ENCODE measurements at places on chromosomes 2 and 18.

- no peak for DNase-seq
Observed at GRCh38 chr2:133836691-133837345, 268.6 kb upstream of the NCKAP5 start.

GRCh38 chr2:179186126-179186525, 78.5 kb downstream of the SESTD1 start:
- no peak for DNase-seq

- no peak for DNase-seq
Observed at GRCh38 chr2:217459680-217460405, 543.0 kb downstream of the TNS1 start.

GRCh38 chr2:102285368-102285767, 26.0 kb upstream of the IL1RL1 start:
- no peak for DNase-seq

DNA sequence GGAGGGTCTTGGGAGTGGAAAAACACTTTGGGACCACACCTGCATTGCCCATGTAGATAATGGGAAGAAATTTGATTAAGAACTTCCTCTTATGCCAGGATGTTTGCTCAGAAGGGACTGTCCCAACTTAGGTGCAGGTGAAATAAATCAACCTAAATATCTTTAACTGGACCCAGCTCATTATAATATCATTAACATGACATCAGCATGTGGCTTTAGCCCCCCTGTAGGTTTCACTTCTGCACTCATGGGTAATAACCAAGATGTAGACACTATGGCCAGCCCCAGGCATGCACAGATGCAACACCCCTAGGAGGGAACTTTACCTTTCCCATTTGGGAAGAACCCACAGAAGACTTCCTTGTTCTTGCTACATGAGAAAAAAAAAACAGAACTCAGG, 227.4 kb upstream of the ZNF804A start:
- no peak for DNase-seq

Data from mesendoderm (in vitro differentiated cells).